Lower lobe of right lung (tissue), 2 donors: ENCODE measurements at places on chromosomes 11 and 22.

DNA sequence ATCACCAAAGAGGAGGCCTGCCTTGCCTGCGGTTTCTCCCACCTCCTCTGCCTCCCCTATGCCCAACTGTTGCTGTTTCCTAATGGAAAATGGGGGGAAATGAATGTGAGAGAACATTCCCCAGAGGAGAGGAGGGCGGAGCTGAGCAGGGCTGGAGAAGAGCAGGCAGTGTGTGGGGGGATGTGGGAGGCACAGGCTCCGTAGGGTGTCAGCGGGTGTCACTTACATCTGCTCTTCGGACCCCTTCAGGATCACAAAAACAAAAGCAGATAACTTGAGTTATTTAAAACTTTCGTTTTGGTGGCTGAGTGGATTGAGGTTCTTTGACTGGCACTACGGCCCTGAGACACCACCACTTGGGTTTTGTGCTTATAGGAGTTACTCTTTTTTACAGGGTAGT is 93.8 kb downstream of the CEP164 start:
- DNase-seq = no peak

DNA sequence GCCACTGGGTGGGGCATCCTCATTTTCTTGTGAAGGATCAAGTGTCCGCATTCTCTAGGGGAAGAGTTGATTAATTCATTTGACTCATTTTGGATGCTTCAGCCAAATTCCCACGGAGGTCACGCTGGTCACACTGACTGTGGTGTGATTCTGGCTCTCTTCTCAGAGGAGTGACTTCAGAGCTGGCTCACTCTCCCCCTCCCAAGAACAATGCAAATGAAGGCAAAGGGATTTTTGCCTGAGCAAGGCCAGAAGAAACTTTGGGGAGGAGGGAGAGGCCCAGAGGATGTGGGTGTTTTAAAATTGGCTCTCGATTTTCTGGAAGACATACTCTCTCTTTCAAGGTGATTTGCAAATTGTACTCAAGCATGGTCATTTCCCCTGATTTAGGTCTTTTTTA is 51.1 kb upstream of the LMO2 start:
- no peak for DNase-seq

GRCh38 chr11:60902625-60903024 is 3.8 kb downstream of the PRPF19 start:
- DNase-seq = no peak

DNA sequence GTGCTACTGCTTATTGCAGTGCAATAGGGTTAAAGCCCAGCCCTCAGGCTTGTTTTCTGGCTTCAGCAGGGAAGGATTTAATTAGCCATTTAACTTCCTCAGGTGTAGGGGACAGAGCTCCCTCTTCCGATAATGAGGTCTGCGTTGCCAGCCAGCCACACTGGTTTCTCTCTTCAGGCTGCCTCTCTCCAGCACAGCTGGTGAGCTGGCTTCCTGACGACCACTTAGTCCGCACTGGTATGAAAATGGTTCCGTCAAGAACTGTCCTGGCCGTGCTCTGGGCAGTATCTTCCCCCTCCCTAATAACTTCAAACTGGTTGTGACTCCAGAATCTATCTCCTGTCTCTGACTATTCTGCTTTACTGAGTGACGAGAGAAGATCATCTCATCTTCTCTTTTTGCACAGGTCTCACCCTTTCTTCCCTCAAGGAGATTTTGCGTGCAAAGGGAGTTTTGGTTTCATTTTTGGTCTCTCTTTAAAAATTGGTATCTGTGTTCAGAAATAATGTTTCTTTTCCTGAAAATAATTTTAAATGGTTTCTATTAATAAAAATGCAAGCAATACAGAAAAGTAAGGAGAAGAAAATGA is 49.2 kb downstream of the CNTN5 start:
- DNase-seq = no peak

DNA sequence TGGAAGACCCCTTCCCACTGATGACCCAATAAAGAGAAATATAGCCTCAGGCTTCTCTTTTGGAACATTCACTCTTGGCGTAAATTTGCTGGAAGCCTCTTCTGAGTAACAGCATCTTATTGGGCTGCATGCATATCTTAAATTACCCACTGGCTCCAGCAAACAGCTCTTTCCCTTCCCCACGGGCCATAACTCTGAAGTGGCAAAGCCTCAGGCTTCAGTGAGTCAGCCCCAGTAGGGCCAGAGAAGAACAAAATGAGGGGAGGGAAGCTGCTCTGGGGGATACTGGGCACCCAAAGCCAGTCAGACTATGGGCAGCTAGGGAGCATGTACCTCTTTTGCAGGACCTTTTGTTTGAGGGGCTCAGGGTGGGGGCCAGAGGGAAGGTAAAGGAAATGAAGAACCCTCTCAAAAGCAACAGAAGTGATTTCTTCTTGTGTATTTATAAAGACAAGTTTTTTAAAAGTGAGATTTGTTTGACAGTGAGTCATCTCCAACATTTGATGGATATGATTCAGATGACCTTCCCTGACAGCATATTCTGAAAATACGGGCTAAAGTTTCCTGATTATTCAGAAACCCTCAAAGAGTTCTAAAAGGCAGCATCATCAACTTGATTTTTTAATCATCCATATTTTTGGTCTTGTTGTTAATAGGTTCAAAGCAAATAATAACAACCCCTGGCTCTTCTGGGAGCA is 203.4 kb downstream of the KIF18A start:
- no peak for DNase-seq
